ENCODE measurements at places on chromosomes 1 and 21.

GRCh38 chr1:970242-970972 is 4.1 kb downstream of the PLEKHN1 start:
- DNase-seq, result no peak

GRCh38 chr1:9406111-9406510 is 113.4 kb downstream of the SPSB1 start:
- DNase-seq, result no peak

DNA sequence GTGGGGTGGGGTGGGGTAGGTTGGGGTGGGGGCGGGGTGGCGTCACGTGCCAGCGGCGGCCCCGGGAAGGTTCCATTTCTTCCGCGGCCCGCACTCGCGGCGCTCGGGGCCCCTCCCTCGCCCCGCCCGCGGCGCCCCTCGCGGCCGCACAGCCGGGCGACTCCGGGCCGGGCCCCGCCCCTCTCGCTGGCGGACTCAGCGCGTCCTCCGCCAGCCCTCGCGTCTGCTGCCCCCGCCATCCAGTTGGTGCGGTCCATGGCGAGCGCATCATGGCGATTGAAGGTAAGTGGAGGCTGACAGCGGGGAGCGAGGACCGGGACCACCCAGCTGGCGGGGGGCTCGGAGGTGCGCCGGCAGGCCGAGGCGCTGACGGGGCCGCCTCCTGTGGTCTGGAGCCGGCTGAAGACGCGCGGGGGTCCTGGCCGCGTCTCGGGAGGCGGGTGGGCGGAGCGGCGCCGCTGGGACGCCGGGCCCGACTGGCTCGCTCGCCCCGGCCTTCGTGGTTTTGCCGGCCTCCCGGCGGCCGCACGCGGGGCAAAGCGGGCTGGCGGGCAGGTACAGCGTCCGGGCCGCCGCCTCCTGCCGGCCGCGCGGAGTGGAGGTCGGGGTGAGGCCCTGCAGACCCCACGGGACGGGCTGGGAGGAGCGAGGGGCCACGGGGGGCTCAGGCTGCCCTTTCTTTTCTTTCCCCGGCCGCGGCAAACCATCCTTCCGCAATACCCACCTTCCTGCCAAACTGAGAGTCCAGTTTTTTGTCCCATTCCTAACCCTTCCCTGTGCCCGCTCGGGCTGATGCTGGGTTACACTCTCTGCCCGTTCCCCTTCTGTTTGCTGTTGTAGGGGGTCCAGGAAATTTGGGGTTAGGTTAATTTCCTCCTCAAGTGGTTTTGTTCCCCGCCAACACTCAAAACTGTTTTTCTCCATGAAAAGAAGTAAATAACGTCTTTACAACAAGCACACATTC is at the start of gene SYT14:
SYT14 (plus strand) TSS at position 222 of the 964 bp plus-strand sequence; CDS start at position 270, 48 bp downstream.
- no peak for DNase-seq

GRCh38 chr1:241834733-241835377 is 13.1 kb upstream of the EXO1 start:
- no peak for DNase-seq

DNA sequence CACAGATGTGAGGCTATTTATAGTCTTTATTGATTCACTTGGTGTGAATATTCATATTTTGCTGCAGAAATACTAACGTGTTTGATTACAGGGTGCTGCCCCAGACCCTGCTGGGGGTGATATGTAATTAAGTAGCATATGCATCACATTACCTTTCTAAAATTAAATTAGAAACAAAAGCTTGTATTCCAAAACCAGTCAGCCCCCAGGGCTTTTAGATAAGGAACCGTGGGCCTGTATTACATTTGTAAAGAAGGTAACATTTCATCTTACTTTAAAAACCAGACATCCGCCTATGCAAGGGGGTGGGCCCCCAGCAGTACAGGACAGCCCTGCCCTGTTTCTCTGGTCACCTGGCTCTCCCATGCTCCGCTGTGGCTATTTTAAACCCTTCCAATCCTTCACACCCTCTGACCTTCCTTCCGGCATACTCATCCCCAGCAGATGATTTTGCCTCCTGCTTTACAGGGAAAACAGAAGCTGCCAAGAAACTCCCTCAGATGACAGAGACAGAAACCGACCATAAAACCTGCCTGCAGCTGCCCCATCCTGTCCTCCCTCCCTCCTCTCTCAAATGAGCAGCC is 22.0 kb upstream of the KCNC4 start:
- no peak for DNase-seq

GRCh38 chr1:61087571-61087970 is 5.2 kb downstream of the NFIA start:
- no peak for DNase-seq

- no peak for DNase-seq
Observed at GRCh38 chr1:52599236-52599635, 2.9 kb upstream of the GPX7 start.

DNA sequence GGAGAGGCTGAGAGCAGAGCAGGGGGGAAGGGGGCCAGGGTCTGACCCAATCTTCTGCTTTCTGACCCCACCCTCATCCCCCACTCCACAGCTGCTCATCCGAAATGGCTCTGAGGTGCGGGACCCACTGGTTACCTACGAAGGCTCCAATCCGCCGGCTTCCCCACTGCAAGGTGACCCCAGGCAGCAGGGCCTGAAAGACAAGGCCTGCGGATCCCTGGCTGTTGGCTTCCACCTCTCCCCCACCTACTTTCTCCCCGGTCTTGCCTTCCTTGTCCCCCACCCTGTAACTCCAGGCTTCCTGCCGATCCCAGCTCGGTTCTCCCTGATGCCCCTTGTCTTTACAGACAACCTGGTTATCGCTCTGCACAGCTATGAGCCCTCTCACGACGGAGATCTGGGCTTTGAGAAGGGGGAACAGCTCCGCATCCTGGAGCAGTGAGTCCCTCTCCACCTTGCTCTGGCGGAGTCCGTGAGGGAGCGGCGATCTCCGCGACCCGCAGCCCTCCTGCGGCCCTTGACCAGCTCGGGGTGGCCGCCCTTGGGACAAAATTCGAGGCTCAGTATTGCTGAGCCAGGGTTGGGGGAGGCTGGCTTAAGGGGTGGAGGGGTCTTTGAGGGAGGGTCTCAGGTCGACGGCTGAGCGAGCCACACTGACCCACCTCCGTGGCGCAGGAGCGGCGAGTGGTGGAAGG is 17.1 kb upstream of the HDAC1 start:
- DNase-seq, result no peak

DNA sequence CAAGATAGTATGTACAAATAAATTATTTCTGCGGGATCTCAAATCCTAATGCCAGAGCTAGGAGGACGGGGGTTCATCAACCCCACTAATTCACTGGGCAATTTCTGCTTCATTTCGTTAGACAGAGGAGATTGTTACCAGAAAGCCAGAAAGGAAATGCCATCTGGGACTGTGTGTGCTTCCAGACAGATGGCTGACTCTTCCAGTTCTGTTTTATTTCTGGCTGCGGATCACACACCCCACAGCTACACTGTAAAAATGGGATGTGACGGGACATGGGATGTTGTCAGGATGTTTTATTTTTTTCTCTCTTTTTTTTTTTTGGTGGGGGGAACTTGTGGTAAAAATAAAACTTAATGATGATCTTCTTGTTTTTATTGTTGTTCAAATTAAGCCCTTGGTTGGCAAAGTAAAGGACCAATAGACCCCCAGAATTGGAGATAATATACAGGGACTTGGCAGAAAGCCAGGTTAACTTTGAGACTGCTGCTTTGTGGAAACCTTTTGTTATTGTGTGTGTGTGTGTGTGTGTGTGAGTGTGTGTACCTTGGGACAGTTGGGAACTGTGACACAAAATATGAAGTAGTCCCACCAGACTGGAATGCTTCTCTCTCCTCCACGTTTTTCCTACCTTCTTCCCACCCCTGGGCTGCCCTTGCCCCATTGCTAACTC is 114.5 kb downstream of the NUF2 start:
- no peak for DNase-seq

GRCh38 chr1:222413436-222413835 is 134.5 kb downstream of the HHIPL2 start:
- DNase-seq, result no peak

DNA sequence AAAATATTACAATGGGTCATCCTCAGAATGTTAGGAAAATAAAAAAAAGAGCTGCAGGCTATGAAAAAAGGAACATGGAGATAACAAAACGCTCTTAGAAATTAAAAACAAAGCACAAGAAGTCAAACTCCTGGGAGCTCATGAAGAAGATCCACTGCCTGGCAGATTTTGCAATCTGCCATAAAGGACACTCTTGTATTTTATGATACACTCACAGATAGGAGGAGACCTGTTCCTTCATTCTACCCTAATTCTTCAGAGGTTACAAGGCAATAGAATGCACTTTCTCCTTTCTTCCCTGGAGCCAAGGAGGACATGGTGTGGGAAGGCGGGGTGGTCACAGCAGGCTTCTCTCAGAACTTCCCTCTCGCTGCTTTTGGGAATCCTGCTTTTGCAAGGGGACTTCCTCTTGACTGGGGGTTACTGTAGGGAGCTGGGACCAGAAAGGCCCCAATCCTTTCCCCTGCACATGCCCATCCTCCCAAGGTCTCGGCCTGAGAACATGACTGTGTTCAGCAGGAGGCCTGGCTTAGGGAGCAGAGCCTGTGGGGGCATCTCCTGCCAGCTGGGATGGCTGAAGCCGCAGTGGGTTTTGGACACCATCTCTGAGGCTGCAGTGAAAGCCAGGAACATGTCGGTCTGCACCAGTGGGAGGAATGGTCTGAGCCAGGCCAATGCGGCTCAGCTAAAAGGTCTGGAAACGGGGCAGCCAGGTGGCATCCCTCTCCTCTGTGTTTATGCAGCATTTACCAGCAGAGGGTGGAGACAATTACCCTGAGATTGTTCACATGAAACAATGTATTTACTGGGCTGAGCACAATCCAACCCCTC is 44.8 kb downstream of the GPR161 start:
- DNase-seq, result no peak

- peak; percentile 18 for DNase-seq
Observed at GRCh38 chr21:14453339-14454015, 70.5 kb upstream of the HSPA13 start.

DNA sequence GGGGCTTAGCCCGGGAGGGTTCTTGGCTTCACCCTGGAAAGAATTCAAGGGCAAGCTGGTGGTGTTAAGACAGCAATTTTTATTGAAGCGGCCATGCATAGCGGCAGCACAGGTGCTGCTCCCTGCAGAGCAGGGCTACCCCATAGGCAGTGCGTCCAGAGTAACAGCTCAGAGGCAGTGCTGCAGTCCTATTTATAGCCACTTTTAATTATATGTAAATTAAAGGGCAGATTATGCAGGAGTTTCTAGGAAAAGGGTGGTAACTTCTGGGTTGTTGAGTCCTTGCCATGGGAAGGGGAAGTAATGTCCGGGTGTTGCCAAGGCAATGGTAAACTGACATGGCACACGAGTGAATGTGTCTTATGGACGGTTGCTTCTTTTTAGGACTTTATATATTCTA is 57.0 kb downstream of the VPS26C start:
- no peak for DNase-seq

DNA sequence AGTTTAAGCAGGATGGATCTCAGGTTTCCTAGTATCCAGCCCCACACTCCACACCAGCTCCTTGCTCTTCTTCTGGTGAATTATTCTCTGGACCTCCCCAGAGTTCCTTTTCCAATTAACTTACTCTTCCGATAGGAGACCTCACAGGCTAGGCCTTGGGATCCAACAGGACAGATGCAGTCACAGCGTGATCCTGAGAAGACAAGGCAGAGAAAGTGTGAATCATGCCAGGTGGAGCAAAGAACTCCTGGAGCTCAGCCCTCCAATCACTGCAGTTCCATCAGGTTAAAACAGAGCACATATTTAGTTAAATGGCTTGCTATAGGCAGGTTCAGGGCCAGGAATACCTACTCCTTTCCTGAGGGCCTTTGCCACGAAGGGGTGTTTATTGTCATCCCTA is 34.1 kb downstream of the C8B start:
- no peak for DNase-seq

- no peak for DNase-seq
Observed at GRCh38 chr1:51901151-51901550, 22.6 kb upstream of the NRDC start.

- DNase-seq, result no peak
Observed at GRCh38 chr21:38139380-38140168, 117.2 kb upstream of the KCNJ15 start.

DNA sequence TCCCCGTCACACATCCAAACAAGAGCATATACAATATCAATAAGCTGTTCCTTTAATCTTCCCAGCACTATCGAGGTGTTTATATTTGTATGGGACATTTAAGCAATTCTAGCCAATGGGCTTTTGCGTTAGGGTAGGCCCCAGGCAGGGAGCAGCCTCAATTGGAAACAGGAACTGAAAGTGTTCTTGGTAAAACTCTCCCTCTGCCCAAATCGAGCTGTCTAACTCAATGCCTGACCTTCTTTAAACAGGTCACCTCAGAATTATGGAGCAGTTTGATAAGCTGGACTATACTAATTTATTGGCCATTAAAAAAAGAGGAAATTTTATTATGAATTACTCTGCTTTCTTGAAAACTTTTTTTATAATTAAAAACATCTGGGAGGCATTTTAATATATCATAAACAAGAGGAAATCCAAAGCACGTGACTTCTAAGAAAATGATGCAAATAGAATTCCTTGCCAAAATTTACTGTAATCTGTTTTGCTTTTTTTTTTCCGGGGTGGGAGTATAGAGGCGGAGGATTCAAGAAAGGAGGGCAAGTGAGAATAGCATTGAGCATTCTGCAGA is 498.1 kb downstream of the LMO4 start:
- DNase-seq, result peak; percentile 26

- DNase-seq, result no peak
Observed at GRCh38 chr1:150152182-150152536, 2.4 kb downstream of the PLEKHO1 start.

GRCh38 chr1:21494196-21494595 is 15.0 kb upstream of the ALPL start:
- no peak for DNase-seq

- DNase-seq, result no peak
Observed at GRCh38 chr1:6621429-6622391, 3.0 kb upstream of the THAP3 start.

DNA sequence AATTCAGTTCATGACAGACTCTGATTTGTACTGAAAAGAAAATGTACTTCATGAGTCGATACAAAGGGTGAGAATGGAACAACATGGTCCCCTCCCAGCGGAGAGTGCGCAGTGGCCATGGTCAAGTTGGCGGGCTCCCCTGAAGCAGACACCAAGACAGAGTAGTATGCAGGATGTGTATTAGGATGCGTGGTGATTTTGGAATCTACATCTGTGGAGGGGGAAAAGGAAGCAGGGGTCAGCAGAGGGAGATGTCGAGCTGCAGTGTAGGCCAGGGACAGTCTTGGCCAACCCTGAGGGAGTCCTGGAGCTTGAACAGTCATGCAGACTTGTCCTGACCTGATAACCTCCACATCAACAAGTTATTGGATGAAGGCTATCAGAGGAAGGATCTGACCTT is 481.0 kb downstream of the OMA1 start:
- DNase-seq, result no peak

- DNase-seq, result no peak
Observed at GRCh38 chr1:64530969-64531692, 61.2 kb downstream of the CACHD1 start.

DNA sequence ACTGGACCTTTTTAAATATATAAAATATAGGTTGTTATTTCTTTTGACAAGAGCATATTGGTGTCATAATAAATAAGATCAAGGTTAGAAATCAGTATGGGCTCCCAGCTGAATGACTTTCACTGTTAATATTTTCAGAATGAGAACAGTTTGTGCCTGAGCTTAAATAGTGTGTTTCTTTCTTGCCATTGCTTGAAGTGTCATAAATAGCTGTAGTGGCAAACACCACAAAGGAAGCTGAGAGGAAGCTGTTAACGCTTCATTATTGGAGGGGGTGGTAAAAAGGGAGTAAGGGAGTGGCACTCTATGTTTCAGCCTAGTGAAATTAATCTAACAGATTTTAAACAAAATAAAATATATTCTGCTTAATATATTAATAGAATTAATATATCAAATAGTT is 1089.8 kb upstream of the NCAM2 start:
- DNase-seq, result no peak

- DNase-seq, result no peak
Observed at GRCh38 chr1:205042911-205043806, at the start of gene CNTN2. Gene CNTN2 (plus strand): TSS chr1:205043212. CDS start chr1:205053186, 9,974 bp downstream.
